ENCODE measurements at places on chromosomes 3 and 15.

- DNase-seq: no peak
These were observed 63.8 kb upstream of the CGNL1 start for GRCh38 chr15:57312318-57313133.

GRCh38 chr3:152039887-152040286, 166.4 kb downstream of the SUCNR1 start:
- DNase-seq: no peak

DNA sequence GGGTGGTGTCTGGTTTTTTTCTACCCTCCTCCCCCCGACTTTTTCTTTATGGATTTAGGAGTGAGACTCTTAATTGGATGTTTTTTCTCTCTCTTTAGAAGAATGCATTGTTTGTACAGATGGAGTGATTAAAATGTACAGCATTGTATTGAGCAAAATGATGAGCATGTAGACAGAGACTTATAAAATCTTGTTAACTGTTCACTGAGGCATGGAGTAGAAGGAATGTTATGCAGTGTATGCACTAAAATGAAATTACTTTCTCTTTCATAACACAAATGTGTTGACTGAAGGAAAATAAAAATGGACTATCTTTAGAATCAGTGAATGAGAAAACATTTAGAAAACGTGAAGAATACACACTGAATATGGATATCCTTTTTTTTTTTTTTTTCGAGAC, 39.8 kb downstream of the ZFAND6 start:
- no peak for DNase-seq

DNA sequence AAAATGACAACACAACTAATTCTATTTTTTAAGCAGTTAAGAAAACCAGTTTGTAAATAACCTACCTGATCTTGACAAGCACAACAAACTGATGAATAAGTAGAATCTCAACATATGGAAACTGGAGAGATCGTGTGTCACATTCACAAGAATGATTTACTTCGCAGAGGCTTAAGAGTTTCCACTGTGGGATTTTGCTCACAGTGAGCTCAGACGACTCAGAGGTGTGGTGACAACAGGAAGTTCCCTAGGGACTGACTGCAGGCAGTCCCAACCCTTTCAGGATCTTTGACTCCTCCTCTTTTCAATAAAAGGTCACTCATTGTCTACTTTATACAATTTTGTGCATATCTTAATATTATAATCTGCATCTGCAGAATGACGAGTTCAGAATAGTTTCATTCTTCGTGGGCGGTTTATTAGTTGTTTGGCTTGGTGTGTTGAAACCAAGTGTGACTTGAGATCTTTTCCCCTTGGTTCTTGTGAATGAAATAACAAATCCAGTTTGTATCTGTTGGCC, at the start of gene LIPH:
Gene LIPH (minus strand): TSS at position 231 of the 520 bp plus-strand sequence. CDS start 117 bp downstream, at position 114.
- no peak for DNase-seq

GRCh38 chr3:113255100-113255853, 43.9 kb downstream of the BOC start:
- no peak for DNase-seq

- DNase-seq: no peak
These were observed 64.5 kb downstream of the THBS1 start for GRCh38 chr15:39645138-39645975.

GRCh38 chr3:186208296-186208989, 99.6 kb upstream of the ETV5 start:
- DNase-seq: no peak

DNA sequence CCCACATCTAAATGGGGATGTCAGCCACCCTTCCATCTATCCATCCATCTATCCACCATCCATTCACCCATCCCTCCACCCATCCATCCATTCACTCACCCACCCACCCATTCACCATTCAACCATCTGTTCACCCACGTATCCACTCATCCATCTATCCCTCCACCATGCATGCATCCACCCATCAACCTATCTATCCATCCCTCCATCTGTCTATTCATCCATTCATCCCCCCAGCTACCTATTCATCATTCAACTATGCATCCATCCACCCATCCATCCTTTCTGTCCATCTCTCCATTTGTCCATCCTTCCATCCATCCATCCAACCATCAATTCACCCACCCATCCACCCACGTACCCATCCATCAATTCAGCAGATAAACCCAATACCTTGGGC, 14.6 kb downstream of the ITIH3 start:
- no peak for DNase-seq

DNA sequence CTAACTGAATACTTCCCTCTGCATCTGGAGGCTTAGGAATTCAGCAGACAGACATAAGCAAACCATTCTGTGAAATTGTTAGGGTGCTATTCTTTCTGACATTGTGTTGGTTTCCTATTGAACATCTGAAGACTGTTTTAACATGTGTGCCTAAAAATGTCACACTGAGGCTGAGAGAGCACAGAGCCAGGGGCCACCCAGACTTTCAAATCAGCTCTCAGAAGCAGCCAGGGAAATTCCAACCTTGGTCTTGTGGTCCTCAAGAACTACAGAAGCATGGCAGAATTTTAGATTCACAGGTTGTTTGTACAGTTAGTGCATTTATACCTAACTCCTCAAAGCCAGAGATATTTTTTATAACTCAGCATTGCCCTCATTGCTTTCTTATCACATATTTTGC, 929.2 kb upstream of the CFAP20DC start:
- no peak for DNase-seq

GRCh38 chr15:62881056-62881455, 161.5 kb upstream of the TPM1 start:
- no peak for DNase-seq

DNA sequence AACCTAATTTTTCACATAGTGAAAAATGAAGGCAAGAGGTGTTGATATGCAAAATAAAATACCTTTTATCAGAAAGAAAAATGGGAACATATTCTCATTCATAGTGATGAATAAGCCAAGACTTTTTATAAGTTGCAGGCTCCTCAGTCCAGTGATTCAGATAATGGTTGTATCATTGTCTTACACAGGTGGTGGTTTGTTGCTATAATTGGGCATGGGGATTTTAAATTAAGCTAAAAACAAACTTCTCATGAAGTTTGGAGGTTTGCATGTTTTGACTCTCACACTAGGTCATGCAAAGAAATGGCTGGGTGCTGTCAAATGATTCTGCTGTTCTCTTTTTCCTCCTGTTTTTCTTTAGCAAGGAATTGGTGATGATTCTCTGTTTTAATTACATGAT, 60.8 kb upstream of the SKIL start:
- DNase-seq: no peak

DNA sequence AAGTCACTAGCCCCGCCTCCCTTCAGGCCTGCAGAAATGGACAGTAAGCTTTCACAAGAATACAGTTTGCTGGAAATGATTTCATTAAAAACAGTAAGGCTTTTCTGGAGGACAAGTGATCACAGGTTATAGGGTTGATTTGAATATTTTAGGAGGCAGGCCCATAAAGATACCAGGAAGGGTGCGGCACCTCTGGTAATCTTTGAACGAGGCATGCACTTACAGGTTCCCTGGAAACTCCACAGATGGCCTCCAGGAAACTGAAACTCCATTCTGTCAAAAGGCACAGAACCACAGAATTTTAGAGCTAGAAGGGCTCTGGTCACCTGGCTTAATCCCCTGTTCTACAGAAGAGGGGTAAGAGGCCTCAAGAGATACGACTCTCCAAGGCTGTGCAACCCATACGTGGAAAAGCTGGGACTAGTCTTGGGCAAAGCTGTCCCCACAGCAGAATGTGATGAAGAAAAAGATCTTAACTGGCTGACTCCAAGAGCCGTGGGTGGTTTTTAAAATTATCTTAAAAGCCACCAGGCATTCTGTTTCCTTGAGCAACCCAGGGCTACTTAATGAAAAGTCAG, 1.2 kb downstream of the STARD5 start:
- no peak for DNase-seq

GRCh38 chr3:170524073-170524472, 61.8 kb downstream of the SLC7A14 start:
- no peak for DNase-seq

DNA sequence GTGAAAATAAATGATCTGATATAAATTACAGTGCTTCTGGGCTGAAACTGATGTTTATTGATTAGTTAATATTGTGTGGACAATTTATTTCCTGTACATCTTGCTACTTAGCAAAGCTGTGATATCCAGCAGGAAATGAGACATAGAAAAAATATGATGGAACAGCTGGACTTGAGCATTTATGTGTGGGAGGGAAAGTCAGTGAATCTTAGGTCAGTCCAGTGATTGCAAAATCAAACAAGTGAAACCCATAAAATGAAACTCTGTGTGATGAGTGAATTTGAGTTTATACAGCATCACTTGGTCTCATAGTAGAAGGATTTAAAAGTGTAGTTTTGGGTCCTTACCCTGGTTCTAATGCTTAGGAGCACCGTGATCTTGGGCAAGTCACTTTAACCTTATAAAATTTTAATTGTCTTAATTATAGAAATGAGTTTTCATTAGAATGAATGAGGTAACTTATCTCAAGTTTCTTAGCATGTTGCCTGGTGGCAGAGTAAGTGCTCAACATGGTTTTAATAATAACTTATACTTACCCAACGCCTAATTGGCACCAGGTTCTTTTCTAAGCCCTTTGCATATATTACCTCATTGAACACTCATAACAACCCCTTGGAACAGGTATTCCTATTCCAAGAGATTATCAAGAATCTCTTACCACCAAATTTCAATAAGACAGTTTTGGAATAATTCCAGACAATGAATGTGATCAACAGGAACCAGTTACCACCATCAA, 194.6 kb downstream of the ADAMTSL3 start:
- no peak for DNase-seq

DNA sequence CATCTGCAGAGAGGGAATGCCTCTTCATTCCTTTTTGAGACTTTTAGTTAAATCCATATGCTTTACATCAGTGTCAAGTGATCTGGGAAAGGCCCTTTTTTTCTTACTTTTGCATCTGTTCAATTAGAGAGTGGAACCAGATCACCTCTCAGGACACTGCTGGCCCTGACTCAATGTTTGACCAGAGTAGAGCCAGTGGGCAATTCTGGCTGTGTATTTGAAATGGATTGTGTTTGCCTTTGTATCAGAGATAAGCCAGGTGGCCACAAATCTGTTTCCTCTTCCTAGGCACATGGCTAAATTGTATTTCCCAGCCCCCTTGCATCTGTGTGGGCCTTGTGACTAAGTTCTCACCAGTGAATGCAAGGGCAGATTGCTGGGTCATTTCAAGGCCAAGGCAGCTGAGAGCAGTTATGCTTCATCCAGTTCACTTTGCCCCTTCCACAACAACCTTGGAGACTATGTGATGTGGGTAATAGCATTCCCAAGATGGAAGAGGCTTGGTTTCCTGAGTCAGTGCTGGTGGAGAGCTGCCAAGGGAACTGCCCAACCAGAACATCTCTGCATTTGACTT, 75.6 kb upstream of the CACNA2D3 start:
- DNase-seq: no peak

DNA sequence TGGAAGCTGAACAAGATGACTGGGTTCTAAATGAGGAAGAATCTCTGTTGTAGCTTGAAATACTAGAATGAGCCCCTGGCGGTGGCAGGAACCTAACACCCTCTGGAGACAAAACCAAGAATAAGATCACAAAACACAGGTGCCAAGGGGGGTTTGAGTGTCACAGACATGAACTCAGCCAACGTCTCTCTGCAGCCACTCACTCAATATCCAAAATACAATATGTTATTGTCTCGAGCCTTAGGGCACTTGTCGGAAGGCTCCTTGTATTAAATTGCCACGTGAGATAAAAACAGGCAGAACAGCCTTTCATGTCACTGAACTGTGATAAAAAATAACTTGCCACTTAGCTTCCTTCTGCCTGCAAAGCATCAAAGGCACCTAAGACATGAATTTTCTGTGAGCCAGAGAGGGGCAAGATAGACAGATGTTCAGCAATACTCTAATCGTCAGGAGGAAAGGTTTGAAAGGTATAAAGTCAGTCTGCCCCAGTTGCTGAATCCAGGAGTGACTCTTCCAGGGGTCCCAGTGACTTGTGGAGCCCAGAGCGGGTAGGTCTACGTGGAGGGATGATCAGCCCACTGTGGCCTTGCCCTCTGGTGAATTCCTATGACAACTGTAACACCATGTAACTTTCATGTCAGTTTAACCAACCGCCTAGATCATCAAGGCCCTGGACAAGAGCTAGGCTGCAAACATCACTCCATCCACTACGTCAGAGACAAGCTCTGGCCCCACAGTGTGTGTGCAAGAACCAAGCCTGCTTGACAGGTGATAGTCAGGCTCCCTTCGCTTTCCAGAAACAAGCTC, 165.2 kb downstream of the OSBPL10 start:
- DNase-seq: no peak

DNA sequence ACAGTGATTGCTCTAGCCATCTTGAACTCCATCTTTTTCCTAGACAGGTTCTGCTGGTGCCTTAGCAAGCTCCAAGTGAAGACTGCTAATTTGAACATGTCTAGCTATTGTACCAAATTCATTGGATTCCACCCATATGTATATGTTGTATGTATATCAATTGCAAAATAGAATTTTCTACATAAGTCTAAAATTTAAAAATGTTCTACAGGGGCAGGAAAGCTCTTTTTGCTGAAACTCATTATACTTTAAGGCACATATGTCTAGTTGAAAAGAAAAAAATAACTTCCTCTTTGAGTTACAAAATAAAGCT, 845.3 kb downstream of the MCTP2 start:
- DNase-seq: no peak

DNA sequence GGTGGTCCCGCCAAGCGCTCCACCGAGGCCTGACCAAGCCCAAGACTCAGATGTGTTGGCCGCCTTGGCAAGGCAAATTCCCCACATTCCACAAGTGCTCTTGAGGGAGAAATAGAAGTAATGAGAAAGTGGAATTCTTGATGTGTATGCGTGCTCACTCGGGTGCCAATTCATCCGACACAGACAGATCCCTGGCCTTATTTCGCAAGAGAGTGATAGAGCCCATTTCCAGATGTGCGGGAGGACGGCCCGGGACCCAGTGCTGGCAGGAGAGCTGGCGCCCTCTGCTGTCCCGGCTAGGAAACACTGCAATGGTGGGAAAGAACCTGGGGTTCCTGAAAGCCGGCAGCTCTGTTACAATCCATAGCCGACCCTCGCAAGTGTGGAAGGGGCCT, 76.0 kb downstream of the HMG20A start:
- peak; percentile 60 for DNase-seq

- no peak for DNase-seq
These were observed 645 bp downstream of the COPS2 start for GRCh38 chr15:49154799-49155109.

DNA sequence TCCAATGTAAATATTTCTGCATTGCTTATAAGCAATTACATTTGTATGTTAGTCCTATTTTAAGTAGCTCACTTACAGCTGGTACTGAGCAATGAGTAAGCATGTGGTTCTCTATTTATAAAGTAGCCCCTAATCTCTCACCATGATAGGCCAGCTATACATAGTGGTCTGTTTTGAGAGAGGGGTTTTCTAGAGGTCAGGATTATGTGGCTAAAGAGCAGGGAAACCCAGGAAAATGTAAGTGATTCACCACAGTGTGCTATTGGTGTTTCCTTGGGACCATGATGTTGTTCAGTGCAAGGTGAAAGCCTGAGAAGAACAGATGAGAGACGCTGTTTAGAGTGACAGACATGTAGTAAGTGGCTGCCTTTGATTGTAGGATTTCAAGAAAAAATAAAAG, 26.4 kb downstream of the RBMS3 start:
- no peak for DNase-seq
